ENCODE measurements at places on chromosomes 4 and X. TPM values are rescaled to one million over a fixed set of nuclear protein-coding genes. Genes with fewer than 3 reads are reported as not detected.
A peak's percentile ranks its signal among the peaks of the same experiment; 100 is the strongest.

The NAA11 gene
- total RNA-seq: not detected

The PNMA3 gene
- total RNA-seq: 3.3 TPM

DNA sequence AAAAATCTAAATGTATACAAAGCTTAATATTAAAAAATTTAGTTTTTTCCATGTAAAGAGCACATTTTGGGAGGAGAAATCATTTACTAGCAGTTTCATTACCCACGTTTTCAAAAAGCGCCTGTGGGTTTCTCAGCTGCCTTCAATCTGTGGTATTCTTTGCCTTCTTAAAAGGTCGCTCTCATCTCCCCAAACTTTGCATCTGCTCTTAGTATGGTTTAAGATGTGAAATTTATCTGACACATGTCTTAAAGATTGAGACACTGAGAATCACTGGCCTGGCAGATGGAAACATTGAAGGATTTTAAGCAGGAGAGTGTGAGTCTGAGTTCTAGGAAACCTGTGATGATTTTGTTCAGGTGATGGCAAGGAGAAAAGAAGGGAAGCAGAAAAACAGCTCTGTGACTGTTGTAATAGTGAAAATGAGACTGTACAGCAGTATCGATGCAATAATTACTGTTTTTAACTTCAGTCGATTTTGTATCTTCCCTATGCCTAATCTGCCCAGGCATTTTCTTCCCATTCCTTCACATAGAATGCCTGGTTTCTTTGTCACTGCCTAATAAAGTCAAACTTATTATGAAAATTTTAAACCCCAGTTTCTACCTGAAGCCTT lies 75.9 kb downstream of the PAQR3 start:
- H3K4me3 ChIP-seq: no peak overlapping the region
- no peak overlapping the region for H3K27ac ChIP-seq
- H3K27me3 ChIP-seq: no peaks in the 10 kb centered on the region

The UNC5C gene
- not detected for total RNA-seq

GRCh38 chr4:78545275-78546246 lies 6.0 kb upstream of the ANXA3 start:
- no peak overlapping the region for H3K27ac ChIP-seq
- DNase-seq: no peak
- no peaks in the 10 kb centered on the region for H3K36me3 ChIP-seq
- H3K4me3 ChIP-seq: no peak overlapping the region

GRCh38 chrX:80876877-80877276 lies 67.2 kb upstream of the BRWD3 start:
- H3K27ac ChIP-seq: no peak overlapping the region
- no peaks in the 10 kb centered on the region for H3K36me3 ChIP-seq
- no peak overlapping the region for H3K4me3 ChIP-seq
- no peaks in the 10 kb centered on the region for H3K27me3 ChIP-seq

DNA sequence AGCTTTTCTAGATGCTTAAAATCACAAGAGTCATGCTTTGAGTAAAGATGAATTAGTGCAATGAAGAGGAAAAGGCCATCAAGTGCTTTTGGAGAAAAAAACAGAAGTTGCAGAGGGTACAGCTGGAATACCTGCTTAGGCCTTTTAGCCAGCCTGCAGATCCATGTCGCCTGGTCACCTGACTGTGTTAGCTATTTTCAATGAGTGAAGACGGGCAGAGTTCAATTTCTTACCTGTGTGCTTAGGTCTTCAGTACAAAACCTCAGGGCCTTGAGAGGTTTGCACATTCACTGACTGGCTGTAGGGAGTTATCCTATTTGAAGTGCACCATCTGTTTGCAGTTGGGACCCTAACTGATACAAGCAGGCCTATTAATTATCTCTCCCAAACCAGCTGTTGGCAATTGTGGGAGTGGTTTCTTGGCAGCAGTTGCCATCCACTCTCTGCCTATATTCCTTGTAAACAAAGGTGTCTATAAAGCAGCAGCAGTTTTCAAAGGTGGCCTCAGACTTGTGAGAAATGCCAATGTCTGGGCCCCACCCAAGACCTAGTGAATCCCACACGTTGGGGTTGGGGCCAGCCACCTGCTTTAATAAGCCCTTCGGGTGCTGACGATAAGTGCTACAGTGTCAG lies 16.3 kb upstream of the FAT1 start:
- no peak for DNase-seq
- no peak overlapping the region for H3K27ac ChIP-seq
- no peaks in the 10 kb centered on the region for H3K4me1 ChIP-seq
- H3K36me3 ChIP-seq: no peaks in the 10 kb centered on the region
- no peak overlapping the region for H3K4me3 ChIP-seq

- peak overlapping the region; percentile 98 for H3K4me3 ChIP-seq
- no peaks in the 10 kb centered on the region for H3K27me3 ChIP-seq
Measured at GRCh38 chrX:16786791-16787735, 797 bp downstream of the TXLNG start.

DNA sequence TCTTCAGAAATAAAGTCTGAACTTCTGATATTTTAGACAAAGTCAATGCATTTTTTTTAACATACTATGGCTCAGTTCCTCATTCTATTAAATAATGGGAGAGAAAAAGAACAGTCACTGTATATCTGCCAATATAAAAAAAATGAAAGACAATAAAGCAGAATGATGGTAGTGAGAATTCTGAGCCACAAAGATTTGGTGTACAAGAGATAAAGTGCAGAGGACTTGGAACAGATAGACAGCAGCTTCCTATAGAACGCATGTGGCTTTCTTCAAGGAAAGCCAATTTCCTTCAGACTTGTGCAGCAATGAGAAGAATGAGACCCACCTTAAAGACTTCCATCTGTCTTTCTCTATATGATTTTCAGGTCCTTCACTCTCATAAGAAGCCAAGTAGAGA lies 39.7 kb downstream of the RASGEF1B start:
- peaks cover 3% of the 10 kb centered on the region for H3K4me1 ChIP-seq
- no peak for DNase-seq
- H3K4me3 ChIP-seq: no peak overlapping the region
- H3K27ac ChIP-seq: no peak overlapping the region
- no peaks in the 10 kb centered on the region for H3K27me3 ChIP-seq
- H3K36me3 ChIP-seq: no peaks in the 10 kb centered on the region

- no peaks in the 10 kb centered on the region for H3K27me3 ChIP-seq
- no peak overlapping the region for H3K4me3 ChIP-seq
- no peak for DNase-seq
- no peaks in the 10 kb centered on the region for H3K36me3 ChIP-seq
- peaks cover 14% of the 10 kb centered on the region for H3K4me1 ChIP-seq
Measured at GRCh38 chr4:88955580-88956380, 101.2 kb downstream of the FAM13A start.

GRCh38 chrX:154368630-154369448 lies 5.6 kb downstream of the FLNA start:
- peak overlapping the region; percentile 83 for H3K27ac ChIP-seq
- peak overlapping the region; percentile 94 for H3K4me3 ChIP-seq
- peaks cover 43% of the 10 kb centered on the region for H3K36me3 ChIP-seq
- H3K4me1 ChIP-seq: peaks cover 45% of the 10 kb centered on the region
- peak; percentile 94 for DNase-seq
- no peaks in the 10 kb centered on the region for H3K27me3 ChIP-seq

DNA sequence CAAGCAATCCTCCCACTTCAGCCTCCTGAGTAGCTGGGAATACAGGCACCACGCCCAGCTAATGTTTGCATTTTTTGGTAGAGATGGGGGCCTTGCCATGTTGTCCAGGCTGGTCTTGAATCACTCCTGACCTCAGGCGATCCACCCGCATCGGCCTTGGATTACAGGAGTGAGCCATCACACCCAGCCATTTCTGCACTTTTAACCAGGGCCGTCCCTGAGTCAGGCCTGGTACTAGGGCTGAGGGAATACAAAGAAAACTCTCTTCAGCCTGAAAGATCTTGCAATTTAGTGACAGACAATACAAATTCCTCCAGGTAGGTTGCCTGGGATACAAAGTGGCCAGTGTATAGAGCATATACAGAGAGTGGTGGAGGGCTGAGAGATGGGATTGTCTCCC lies 65.8 kb downstream of the BCOR start:
- H3K4me1 ChIP-seq: peaks cover 4% of the 10 kb centered on the region
- H3K27ac ChIP-seq: no peak overlapping the region

The RBM46 gene
- total RNA-seq: not detected

The N4BP2 gene
- 22.5 TPM for total RNA-seq

All from activated CD4-positive, alpha-beta memory T cell treated with anti-CD3 and anti-CD28 coated beads, Interleukin-2, amount 10 ng/mL, durations not matched to agents 7 days and 5 days (primary cell).